Activated CD4-positive, alpha-beta memory T cell treated with anti-CD3 and anti-CD28 coated beads, Interleukin-2, amount 10 ng/mL, durations not matched to agents 7 days and 5 days (primary cell): ENCODE measurements at places on chromosomes 5 and 9. TPM values are rescaled to one million over a fixed set of nuclear protein-coding genes. Genes with fewer than 3 reads are reported as not detected.

GRCh38 chr9:134374301-134375010 is 48.2 kb downstream of the RXRA start:
- H3K4me1 ChIP-seq: no peaks in the 10 kb centered on the region
- H3K36me3 ChIP-seq: no peaks in the 10 kb centered on the region
- no peak for DNase-seq
- H3K27ac ChIP-seq: no peak overlapping the region
- peaks cover 4% of the 10 kb centered on the region for H3K27me3 ChIP-seq
- H3K4me3 ChIP-seq: no peak overlapping the region

SPDL1 gene
- total RNA-seq: 39.8 TPM

- DNase-seq: no peak
- H3K36me3 ChIP-seq: no peaks in the 10 kb centered on the region
- no peak overlapping the region for H3K27ac ChIP-seq
- no peaks in the 10 kb centered on the region for H3K4me1 ChIP-seq
- no peaks in the 10 kb centered on the region for H3K27me3 ChIP-seq
These were observed 72.7 kb upstream of the SPATA31D4 start for GRCh38 chr9:81855538-81855937.

GRCh38 chr9:18296702-18297055 is 177.3 kb upstream of the ADAMTSL1 start:
- no peak overlapping the region for H3K27ac ChIP-seq
- H3K4me1 ChIP-seq: no peaks in the 10 kb centered on the region

SLC34A1 gene
- total RNA-seq: 1.5 TPM

DNA sequence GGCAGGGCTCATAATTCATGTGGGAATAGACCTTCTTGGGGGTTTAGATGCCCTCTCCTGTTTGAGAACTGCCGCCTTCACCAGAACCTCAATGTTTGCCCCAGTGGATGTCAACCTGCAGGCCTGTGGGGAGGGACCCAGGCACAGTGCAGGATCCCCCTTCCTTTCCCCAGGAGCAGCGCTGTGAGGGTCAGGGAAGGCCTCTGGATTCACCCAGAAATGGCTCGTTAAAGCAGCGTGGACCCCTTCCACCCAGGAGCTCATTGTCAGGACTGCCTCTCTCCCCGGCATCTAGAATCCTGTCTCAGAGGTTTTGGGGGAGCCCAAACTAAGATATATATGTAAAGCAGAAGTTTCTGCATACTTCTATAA is 188.3 kb downstream of the GADD45G start:
- H3K27me3 ChIP-seq: peaks cover 4% of the 10 kb centered on the region
- H3K4me3 ChIP-seq: no peak overlapping the region
- DNase-seq: no peak
- H3K36me3 ChIP-seq: no peaks in the 10 kb centered on the region

- H3K4me1 ChIP-seq: no peaks in the 10 kb centered on the region
- DNase-seq: no peak
- no peaks in the 10 kb centered on the region for H3K36me3 ChIP-seq
- no peak overlapping the region for H3K4me3 ChIP-seq
These were observed 135.1 kb downstream of the SLC25A46 start for GRCh38 chr5:110873773-110874437.

DNA sequence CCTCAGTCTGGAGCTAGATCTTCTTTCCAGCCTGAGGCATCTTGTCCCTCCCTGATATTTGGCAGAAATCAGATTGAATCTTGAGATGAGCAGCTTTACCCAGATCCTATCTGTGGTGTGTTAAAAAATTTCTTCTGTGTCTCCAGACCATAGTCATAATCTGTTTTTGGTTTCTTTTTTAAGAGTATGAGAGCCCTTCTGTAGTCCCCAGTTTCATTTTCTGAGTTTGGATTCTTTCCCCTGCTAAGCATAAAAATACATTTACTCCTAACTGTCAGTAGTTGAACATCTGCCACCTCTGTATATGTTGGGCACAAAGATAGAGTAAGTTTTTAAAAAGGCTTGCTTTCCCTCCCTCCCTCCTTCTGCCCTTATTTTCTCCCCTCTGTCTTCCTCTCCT is 137.7 kb downstream of the CNTLN start:
- H3K4me1 ChIP-seq: no peaks in the 10 kb centered on the region
- no peaks in the 10 kb centered on the region for H3K27me3 ChIP-seq
- no peak overlapping the region for H3K4me3 ChIP-seq
- H3K27ac ChIP-seq: no peak overlapping the region

DNA sequence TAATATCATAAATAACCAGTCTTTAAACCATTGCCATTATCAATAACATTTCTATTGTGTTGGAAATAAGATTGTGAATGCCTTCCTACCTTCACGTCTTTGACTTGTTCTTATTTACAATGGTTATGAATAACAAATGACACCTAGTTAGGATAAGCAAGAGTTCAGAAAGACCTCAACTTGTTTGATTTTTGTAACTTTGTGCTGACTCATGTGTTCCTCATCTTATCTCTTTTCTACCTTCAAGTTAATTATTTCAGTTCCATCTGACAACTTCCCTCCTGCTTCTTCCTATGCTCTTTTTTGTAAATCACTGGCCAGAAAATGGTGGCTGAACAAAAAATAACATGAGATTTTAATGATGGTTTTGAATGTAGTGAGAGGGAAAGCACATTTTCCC is 538.5 kb upstream of the TUSC1 start:
- no peaks in the 10 kb centered on the region for H3K27me3 ChIP-seq
- no peak for DNase-seq
- no peaks in the 10 kb centered on the region for H3K4me1 ChIP-seq
- no peaks in the 10 kb centered on the region for H3K36me3 ChIP-seq
- no peak overlapping the region for H3K4me3 ChIP-seq

MARCOL gene
- not detected for total RNA-seq

ZBTB6 gene
- total RNA-seq: 12.7 TPM

TRIM36 gene
- total RNA-seq: 0.45 TPM

DNA sequence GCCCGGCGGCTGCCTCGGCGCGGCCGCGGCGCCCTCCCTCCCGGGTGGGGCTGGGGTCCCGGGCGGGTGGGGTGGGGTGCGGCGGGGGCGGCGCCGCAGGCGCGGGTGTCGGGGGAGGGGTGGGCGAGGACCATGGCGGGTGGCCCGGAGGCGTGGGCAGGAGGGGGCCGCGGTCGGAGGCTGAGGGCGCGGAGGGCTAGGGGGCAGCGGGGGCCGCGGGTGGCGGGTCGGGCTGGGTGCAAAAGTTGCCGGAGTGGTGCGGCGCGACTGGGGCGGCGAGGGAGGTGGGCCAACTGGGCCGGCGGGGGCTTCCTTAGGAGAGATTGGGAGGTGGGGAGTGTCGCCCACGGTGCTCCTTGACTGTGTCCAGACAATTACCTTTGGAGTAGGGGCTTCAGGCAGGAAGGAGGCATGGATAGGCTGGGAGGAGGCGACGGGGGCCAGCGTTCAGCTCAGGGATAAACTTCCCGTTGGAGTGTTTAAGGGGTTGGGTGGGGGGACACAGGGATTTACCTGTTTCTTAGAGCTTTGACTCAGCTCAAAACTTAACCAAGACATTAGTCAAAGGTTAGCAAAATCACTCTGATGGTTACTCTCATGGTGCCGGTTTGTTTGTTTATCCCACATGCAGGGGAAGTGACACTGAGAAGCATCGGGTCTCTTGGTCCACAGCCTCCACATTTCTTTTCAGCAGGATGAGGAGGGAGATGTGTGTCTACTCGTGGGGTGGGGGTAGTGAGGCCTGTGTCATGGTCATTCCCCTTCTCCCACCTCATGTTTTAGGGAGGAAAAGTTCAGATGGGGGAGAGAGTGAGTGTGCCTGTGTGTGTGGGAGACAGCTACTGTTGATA is 859 bp downstream of the CSNK1G3 start:
- H3K27ac ChIP-seq: peak overlapping the region; percentile 75
- H3K36me3 ChIP-seq: peaks cover 7% of the 10 kb centered on the region
- DNase-seq: peak; percentile 34
- H3K4me3 ChIP-seq: peak overlapping the region; percentile 96

- H3K4me1 ChIP-seq: peaks cover 41% of the 10 kb centered on the region
- H3K4me3 ChIP-seq: no peak overlapping the region
- peak overlapping the region; percentile 53 for H3K27ac ChIP-seq
- peak; percentile 60 for DNase-seq
- peaks cover 4% of the 10 kb centered on the region for H3K27me3 ChIP-seq
These were observed 5.4 kb upstream of the HBEGF start for GRCh38 chr5:140351609-140352334.

GRCh38 chr5:160480652-160481051 is 59.0 kb downstream of the PTTG1 start:
- H3K4me1 ChIP-seq: peaks cover 82% of the 10 kb centered on the region
- no peaks in the 10 kb centered on the region for H3K27me3 ChIP-seq
- H3K27ac ChIP-seq: no peak overlapping the region
- H3K4me3 ChIP-seq: no peak overlapping the region
- peaks cover 78% of the 10 kb centered on the region for H3K36me3 ChIP-seq

GRCh38 chr9:25733336-25733982 is 55.2 kb upstream of the TUSC1 start:
- no peaks in the 10 kb centered on the region for H3K27me3 ChIP-seq
- no peak overlapping the region for H3K27ac ChIP-seq
- no peaks in the 10 kb centered on the region for H3K36me3 ChIP-seq
- DNase-seq: no peak

GRCh38 chr9:93397661-93398373 is 53.7 kb upstream of the FAM120A start:
- H3K4me1 ChIP-seq: no peaks in the 10 kb centered on the region
- no peak for DNase-seq
- H3K36me3 ChIP-seq: no peaks in the 10 kb centered on the region
- H3K27me3 ChIP-seq: peaks cover 2% of the 10 kb centered on the region

GRCh38 chr5:20537911-20538703 is 550.1 kb upstream of the CDH18 start:
- no peak overlapping the region for H3K27ac ChIP-seq
- no peaks in the 10 kb centered on the region for H3K36me3 ChIP-seq
- H3K27me3 ChIP-seq: no peaks in the 10 kb centered on the region
- no peak overlapping the region for H3K4me3 ChIP-seq
- DNase-seq: no peak
- H3K4me1 ChIP-seq: no peaks in the 10 kb centered on the region

WDR5 gene
- total RNA-seq: 32.7 TPM

GRCh38 chr5:67176936-67177335 is 19.7 kb downstream of the CD180 start:
- H3K27me3 ChIP-seq: no peaks in the 10 kb centered on the region
- H3K4me1 ChIP-seq: peaks cover 49% of the 10 kb centered on the region
- H3K4me3 ChIP-seq: no peak overlapping the region
- peaks cover 53% of the 10 kb centered on the region for H3K36me3 ChIP-seq
- peak overlapping the region; percentile 62 for H3K27ac ChIP-seq

GRXCR2 gene
- not detected for total RNA-seq

DNA sequence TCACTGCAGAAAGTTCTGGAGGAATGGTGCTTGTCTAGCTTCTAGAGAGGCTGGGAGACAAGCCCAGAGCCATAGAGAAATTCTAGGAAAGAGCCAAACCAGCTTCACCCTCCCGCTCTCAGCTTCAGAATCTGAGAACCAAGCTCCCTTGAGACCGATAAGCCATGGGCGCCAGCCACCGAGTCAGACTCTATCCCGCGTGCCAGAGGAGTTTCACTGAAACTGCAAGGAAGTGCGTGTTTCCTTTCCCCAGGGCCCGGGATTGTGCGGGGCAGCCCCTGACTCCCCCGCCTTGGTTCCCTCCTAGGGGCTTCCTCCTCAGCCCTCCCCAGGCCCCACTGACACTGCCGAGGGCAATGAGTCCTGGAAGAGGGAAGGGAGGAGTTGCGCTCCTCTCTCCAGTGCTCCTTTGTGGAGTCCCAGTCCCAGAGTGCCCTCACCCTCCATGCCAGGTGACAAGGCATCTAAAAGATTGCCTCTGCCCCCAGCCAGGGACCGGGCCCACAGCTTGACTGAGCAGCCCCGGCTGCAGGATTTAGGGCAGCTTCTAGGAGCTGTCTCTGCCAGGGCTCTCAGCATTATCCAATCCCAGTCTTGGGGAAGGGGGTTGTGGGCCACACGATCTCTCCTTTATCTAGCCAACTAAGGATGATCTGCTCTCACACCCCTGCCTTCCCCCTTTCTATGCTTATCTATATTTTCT is 18.4 kb upstream of the TCF7 start:
- H3K4me1 ChIP-seq: peaks cover 12% of the 10 kb centered on the region
- H3K4me3 ChIP-seq: no peak overlapping the region
- H3K36me3 ChIP-seq: no peaks in the 10 kb centered on the region
- H3K27ac ChIP-seq: no peak overlapping the region
- peaks cover 67% of the 10 kb centered on the region for H3K27me3 ChIP-seq

GRCh38 chr9:129336130-129336528 is 158.1 kb upstream of the IER5L start:
- peaks cover 27% of the 10 kb centered on the region for H3K27me3 ChIP-seq
- no peak for DNase-seq
- no peak overlapping the region for H3K4me3 ChIP-seq
- H3K36me3 ChIP-seq: no peaks in the 10 kb centered on the region
- H3K27ac ChIP-seq: no peak overlapping the region

- H3K36me3 ChIP-seq: no peaks in the 10 kb centered on the region
- no peak overlapping the region for H3K27ac ChIP-seq
- no peak for DNase-seq
- no peaks in the 10 kb centered on the region for H3K4me1 ChIP-seq
- no peak overlapping the region for H3K4me3 ChIP-seq
- no peaks in the 10 kb centered on the region for H3K27me3 ChIP-seq
These were observed 318.4 kb downstream of the PSAT1 start for GRCh38 chr9:78615372-78615771.

DNA sequence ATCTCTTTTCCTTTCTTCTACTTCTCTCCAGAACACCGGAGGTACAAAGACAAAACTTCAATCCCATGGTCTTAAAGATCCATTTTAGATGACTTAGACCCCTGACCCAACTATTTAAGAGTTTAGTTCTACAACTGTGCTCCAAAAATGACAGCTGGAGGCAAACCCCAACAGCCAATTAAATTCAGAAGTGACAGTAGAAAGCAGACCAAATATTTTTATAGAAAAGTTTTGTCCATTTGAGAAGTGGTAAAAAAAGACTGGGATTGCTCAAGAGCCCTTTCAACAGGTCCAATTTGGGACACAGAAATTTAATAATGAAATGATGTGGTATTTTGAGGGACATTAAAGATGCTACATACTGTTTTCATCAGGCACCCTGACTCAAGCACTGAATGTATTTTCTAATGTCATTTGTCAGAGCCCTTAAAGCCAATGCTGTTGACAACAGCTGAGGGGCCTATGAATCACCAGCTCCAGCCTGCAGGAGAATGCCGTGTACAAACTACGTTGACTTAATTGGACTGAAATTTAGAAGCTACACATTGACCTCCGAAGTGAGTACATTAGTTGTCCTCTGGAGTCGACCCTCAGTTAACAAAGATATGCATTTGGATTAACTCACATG is 147.5 kb upstream of the PIK3R1 start:
- H3K27me3 ChIP-seq: peaks cover 3% of the 10 kb centered on the region
- H3K27ac ChIP-seq: no peak overlapping the region
- DNase-seq: no peak
- no peak overlapping the region for H3K4me3 ChIP-seq
- H3K4me1 ChIP-seq: peaks cover 4% of the 10 kb centered on the region
- H3K36me3 ChIP-seq: no peaks in the 10 kb centered on the region
